GM23338 (cell line): ENCODE measurements at places on chromosomes 1 and 21. TPM values are rescaled to one million over a fixed set of nuclear protein-coding genes. Genes with fewer than 3 reads are reported as not detected.

DNA sequence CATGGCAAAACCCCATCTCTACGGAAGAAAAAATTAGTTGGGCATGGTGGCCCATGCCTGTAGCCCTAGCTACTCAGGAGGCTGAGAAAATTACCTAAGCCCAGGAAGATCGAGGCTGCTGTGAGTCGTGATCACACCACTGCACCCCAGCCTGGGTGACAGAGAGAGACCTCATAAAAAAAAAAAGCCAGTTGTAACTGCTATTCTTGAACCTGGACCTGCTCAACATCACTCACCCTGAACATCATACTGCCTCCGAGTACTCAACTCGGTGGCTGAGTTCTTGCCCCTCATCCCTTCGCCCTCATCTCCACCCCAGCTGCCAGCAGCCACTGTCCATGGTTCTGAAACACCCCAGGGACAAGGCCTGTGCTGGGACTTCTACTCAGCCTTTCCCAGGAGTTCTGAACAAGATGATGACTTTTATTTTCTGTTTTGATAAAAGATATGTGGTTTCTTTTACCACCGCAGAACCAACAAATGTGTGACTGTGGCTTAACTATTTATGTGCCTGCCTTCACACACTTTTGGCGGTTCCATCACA lies 5.4 kb upstream of the DISP3 start:
- H3K4me3 ChIP-seq, result no peak overlapping the region
- peak; percentile 80 for DNase-seq
- no peaks in the 10 kb centered on the region for H3K36me3 ChIP-seq
- peaks cover 16% of the 10 kb centered on the region for H3K27me3 ChIP-seq
- H3K4me1 ChIP-seq, result peaks cover 4% of the 10 kb centered on the region
- H3K27ac ChIP-seq, result no peak overlapping the region

GRCh38 chr1:22317920-22318243 lies 133.8 kb upstream of the ZBTB40 start:
- no peaks in the 10 kb centered on the region for H3K36me3 ChIP-seq
- H3K4me3 ChIP-seq, result no peak overlapping the region
- H3K27me3 ChIP-seq, result peaks cover 6% of the 10 kb centered on the region; the same call in 1 of the 2 replicates
- H3K4me1 ChIP-seq, result peaks cover 56% of the 10 kb centered on the region
- DNase-seq, result no peak

- no peak for DNase-seq
- H3K4me1 ChIP-seq, result no peaks in the 10 kb centered on the region
- H3K27ac ChIP-seq, result no peak overlapping the region
- H3K4me3 ChIP-seq, result no peak overlapping the region
Measured at GRCh38 chr1:161054805-161055204, 9.0 kb upstream of the USF1 start.

DNA sequence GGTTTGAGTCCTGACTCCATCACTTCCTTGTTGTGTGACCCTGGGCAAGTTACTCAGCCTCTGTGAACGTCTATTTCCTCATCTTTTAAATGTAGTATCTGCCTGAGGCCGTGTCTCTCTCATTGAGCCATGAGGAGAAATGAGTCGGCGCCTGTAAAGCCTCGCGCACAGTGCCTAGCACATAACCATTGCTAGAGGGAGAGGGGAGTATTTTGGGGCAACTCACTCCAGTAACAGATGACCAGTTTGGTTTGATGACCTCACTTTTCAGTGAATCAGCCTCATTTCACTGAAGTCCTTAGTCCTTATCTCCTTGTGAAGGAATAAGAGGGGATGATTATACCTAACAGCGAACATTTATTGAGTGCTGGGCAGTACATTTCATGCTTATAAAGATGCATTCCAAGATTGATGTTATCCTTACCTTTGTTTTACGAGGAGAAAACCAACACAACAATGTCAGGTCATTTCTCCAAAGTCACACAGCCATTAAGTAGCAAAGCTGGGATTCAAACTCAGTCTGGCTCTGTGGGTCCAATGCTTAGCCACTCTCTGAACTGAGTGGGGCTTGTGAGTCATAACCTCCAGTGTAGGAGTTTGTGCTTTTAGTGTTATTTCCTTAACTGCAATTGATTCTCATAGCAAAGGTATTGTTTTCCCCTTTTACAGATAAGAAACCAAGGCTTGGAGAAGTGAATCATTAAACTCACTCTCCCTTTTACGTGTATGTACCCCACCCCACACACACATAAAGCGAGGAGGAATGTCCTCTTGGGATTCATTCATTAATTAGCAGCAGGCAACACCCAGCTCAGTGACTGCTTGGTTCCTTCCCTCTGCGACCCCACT lies 25.9 kb downstream of the KCNC4 start:
- no peak overlapping the region for H3K4me3 ChIP-seq
- H3K27ac ChIP-seq, result no peak overlapping the region
- H3K4me1 ChIP-seq, result peaks cover 6% of the 10 kb centered on the region; the same call in 1 of the 2 replicates
- H3K27me3 ChIP-seq, result no peaks in the 10 kb centered on the region

GRCh38 chr1:66316464-66317247 lies 217.3 kb upstream of the SGIP1 start:
- no peak overlapping the region for H3K4me3 ChIP-seq
- no peak for DNase-seq
- no peaks in the 10 kb centered on the region for H3K36me3 ChIP-seq
- no peaks in the 10 kb centered on the region for H3K27me3 ChIP-seq
- H3K4me1 ChIP-seq, result peaks cover 4% of the 10 kb centered on the region; the same call in 1 of the 2 replicates

GRCh38 chr1:173914366-173914871 lies 2.7 kb downstream of the SERPINC1 start:
- DNase-seq, result peak; percentile 81
- no peaks in the 10 kb centered on the region for H3K4me1 ChIP-seq
- no peak overlapping the region for H3K27ac ChIP-seq
- no peak overlapping the region for H3K4me3 ChIP-seq
- no peaks in the 10 kb centered on the region for H3K27me3 ChIP-seq

DNA sequence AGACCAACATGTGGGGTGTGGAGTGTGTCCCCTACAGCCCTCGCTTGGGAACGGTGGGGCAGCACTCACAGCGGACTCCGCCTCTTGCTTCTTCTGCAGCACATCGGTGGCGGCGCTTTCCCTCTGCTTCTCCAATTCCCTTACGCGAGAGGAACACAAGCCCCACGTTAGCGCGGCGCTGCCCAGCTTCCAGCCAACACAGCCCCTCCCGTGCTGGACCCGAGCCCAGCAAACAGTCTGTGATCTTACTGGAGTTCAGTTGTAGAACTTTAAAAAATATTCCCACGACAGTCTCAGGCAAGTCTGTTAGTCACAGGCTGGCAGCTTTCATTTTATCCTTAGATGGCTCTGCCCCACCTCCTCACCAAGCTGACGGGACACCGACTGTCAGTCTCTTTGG lies 13.6 kb downstream of the THAP3 start:
- H3K4me3 ChIP-seq, result no peak overlapping the region
- no peaks in the 10 kb centered on the region for H3K27me3 ChIP-seq
- no peaks in the 10 kb centered on the region for H3K4me1 ChIP-seq
- no peak for DNase-seq
- peaks cover 38% of the 10 kb centered on the region for H3K36me3 ChIP-seq

DNA sequence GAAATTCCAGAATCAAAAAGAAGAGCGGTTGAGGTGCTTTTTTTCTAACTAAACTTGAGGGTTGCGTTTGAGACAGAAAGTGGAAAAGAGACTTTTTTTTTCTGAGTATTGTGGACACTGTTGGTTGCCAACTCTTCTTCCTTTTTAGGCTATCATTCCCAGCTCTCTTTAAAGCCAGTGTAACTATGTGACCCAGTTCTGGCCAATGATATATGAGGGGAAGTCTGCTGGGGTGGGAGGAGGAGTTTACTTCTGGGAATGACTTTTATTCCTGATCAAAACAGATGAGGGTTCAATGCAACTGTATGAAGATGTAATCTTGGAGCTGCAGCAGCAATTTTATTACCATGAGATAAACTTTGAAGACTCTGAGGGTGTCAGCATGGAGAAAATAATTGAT lies 17.3 kb upstream of the NMNAT2 start:
- no peak overlapping the region for H3K27ac ChIP-seq
- no peak for DNase-seq
- H3K36me3 ChIP-seq, result no peaks in the 10 kb centered on the region
- no peak overlapping the region for H3K4me3 ChIP-seq

GRCh38 chr1:28815533-28816185 lies 3.7 kb downstream of the OPRD1 start:
- DNase-seq, result peak; percentile 24
- H3K27ac ChIP-seq, result no peak overlapping the region
- H3K4me3 ChIP-seq, result no peak overlapping the region
- no peaks in the 10 kb centered on the region for H3K36me3 ChIP-seq

DNA sequence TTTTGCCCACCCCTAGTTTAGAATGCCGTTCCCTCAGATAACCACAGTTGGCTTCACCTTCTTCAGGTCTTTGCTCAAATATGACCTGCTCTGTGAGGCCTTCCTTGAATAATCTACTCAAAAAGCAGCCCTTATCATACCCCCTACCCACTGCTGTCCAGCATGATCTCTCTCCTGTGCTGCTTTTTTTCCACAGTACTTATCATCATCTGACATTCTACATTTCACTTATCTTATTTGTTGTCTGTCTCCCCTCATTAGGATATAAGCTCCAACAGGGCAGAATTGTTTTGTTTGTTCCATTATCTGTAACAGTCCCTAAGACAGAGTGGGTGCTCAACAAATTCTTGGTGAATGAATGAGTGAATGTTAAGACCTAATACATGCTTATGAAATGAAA lies 18.1 kb downstream of the USP24 start:
- no peak for DNase-seq
- no peak overlapping the region for H3K4me3 ChIP-seq
- H3K27me3 ChIP-seq, result no peaks in the 10 kb centered on the region

GRCh38 chr1:236063919-236064673 lies 794 bp downstream of the NID1 start:
- H3K27ac ChIP-seq, result no peak overlapping the region
- DNase-seq, result peak; percentile 62
- no peaks in the 10 kb centered on the region for H3K36me3 ChIP-seq
- peak overlapping the region; percentile 84 for H3K4me3 ChIP-seq
- H3K4me1 ChIP-seq, result peaks cover 14% of the 10 kb centered on the region
- peaks cover 49% of the 10 kb centered on the region for H3K27me3 ChIP-seq

DNA sequence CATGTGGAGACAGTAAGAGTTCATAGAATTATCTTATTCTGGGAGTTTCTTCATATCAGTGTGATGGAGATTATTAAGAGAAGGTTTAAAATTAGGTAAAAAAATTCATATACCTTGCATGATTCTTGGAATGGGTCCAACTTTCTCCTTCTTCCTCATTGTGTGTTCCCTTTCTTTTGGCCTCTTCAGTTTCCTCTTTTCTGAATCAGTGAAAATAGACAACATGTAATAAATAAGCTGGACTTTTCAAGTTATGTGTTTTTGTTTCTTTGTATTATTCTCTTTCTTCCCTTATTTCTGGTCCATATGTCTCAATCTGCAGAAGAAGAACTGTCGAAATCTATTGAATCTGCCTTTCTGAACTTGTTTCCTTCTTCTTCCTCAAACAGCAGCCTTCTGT lies 30.5 kb downstream of the C4BPA start:
- H3K4me3 ChIP-seq, result no peak overlapping the region
- DNase-seq, result no peak
- H3K27ac ChIP-seq, result no peak overlapping the region
- no peaks in the 10 kb centered on the region for H3K27me3 ChIP-seq
- no peaks in the 10 kb centered on the region for H3K4me1 ChIP-seq

GRCh38 chr1:31980835-31981455 lies 32.7 kb upstream of the KHDRBS1 start:
- no peak overlapping the region for H3K4me3 ChIP-seq
- peaks cover 11% of the 10 kb centered on the region; the same call in 1 of the 2 replicates for H3K4me1 ChIP-seq
- DNase-seq, result no peak

- no peak overlapping the region for H3K4me3 ChIP-seq
- H3K27me3 ChIP-seq, result no peaks in the 10 kb centered on the region
- H3K27ac ChIP-seq, result no peak overlapping the region
- no peak for DNase-seq
- no peaks in the 10 kb centered on the region; the same call in 1 of the 2 replicates for H3K4me1 ChIP-seq
- no peaks in the 10 kb centered on the region for H3K36me3 ChIP-seq
Measured at GRCh38 chr21:21028275-21028820, 30.1 kb downstream of the NCAM2 start.

DNA sequence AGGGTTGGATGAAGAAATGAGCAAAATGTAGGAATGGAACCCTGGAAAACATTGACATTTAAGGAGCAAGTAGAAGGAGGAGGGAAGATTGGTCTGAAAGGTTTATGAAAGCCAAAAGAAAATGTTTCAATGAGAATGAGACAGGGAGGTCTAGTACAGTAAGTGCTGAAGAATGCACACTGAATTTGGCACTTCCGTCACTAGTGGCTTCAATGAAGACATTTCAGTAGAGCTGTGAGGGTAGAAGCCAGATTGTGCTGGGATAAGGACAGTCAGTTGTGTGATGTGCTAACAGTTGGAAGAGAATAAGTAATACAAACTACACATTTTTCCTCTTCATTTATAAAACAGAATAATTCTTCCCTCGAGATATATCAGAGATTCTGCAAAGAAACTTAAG lies 17.1 kb downstream of the THEM4 start:
- DNase-seq, result no peak
- H3K27me3 ChIP-seq, result no peaks in the 10 kb centered on the region
- peaks cover 11% of the 10 kb centered on the region; the same call in 1 of the 2 replicates for H3K36me3 ChIP-seq
- H3K27ac ChIP-seq, result no peak overlapping the region

DNA sequence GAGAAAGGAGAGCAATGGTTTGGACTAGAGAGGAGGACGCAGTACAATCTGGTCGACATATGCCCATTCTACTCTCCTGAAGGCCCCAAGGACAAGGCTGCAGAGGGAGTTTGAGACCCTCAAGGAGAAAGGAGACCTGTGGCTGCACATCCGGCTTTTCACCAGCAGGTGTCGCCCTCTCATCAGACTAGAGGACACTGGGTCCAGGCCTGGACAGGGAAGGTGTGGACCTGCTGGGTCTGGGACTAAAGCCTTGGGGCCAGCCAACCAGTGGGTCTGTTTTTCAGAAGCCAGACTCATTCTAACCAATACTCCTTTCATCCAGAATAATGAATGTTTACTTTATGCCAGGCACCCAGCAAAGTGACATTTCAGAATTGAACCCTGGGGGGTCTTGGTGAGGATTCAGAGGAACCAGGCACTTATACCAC lies 5.0 kb downstream of the SRARP start:
- peak; percentile 94 for DNase-seq
- no peaks in the 10 kb centered on the region for H3K27me3 ChIP-seq
- H3K27ac ChIP-seq, result no peak overlapping the region

DNA sequence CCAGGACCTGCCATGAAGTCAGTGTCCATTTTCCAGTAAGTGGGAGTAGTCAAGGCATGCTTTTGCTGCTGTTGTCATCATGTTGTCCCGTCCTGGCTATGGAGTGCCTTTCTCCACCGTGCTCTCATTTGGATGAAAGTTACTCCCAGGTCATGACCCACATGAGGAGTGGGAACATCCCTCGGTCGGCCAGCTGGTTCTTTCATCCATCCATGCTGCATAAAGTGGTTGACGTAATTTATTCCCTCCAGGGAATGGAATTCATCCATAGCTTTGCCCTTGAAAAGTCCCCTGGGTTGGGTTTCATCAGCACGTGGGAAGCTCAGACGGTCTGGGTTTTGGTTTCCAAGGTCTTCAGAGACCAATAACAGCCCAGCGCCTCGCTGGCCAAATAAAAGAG lies 11.6 kb downstream of the PLA2G2A start:
- DNase-seq, result no peak
- no peak overlapping the region for H3K4me3 ChIP-seq
- no peaks in the 10 kb centered on the region for H3K36me3 ChIP-seq
- no peaks in the 10 kb centered on the region for H3K27me3 ChIP-seq
- no peak overlapping the region for H3K27ac ChIP-seq

- no peaks in the 10 kb centered on the region for H3K27me3 ChIP-seq
- no peaks in the 10 kb centered on the region for H3K36me3 ChIP-seq
- DNase-seq, result no peak
- H3K4me3 ChIP-seq, result no peak overlapping the region
- H3K4me1 ChIP-seq, result no peaks in the 10 kb centered on the region
Measured at GRCh38 chr1:41424581-41425118, 59.8 kb downstream of the EDN2 start.

The PPFIA4 gene
- 7.6 and 8.0 TPM in 2 replicates for total RNA-seq

The S100A7A gene
- not detected in 2 replicates for total RNA-seq

The CDC14A gene
- 20.8 and 25.3 TPM in 2 replicates for total RNA-seq

The FBXO2 gene
- total RNA-seq, result 44.4 and 45.4 TPM in 2 replicates

The SV2A gene
- 41.7 and 42.5 TPM in 2 replicates for total RNA-seq

The KCNK1 gene
- total RNA-seq, result 11.8 and 12.7 TPM in 2 replicates

The ADCY10 gene
- not detected in 2 replicates for total RNA-seq
